ENCODE measurements at places on chromosomes 1 and 21.

DNA sequence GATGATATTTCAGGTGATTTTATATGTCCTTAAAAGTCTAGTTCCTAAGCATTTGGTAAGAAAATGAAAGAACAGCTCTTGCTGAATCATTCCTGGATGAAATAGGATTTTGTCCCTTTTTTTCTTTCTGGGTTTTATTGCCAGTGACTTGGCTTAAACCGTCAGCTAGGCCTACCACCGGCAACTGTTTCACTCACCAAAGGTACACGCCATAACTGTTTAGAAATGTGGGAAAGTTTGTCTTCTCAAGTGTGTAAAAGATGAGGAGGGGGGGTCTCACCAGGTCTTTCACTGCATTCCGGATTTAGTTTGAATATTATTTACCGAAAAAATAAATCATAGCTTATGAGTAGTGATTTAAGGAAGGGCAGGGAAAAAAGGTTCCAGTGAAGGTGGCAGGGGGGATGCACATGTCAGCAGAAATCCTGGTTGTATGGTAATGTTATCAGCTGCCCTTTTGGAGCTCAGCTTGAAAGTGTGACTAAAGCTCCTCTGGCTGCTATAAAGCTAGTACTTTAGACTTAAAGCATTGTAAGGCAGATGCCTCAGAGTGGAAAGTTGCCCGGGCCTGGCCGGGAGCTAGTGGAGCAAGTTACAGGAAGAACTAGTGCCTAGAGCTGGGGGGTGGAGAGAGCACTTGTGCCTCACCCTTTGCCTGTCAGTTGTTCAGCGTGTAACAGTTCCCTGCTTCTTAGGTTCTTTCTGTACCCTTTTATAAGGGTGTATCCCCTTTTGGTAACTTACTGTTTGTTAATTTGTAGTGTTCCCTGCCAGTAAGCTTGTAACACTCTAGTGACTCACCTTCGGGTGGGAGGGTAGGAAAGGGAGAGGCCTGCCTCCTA lies 3.1 kb downstream of the ATP1A1 start:
- peak; percentile 85 for DNase-seq

GRCh38 chr21:42931560-42932235 lies 6.3 kb upstream of the ERVH48-1 start:
- no peak for DNase-seq

DNA sequence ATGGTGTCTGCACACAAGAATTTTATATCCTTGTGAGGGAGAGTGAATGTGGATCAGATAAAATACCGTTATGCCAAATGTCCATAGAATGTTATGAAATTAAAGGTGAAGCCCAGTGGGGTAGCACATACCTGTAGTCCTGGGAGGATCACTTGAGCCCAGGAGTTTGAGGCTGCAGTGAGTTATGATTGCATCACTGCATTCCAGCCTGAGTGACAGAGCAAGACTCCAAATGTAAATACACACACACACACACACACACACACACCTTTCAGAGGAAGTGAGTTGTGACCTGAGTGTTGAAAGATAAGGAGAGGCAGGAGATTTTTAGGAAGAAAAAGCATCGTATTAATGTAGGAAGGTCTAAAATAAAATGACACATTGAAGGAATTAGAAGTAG lies 28.1 kb upstream of the ZYG11A start:
- DNase-seq: no peak

DNA sequence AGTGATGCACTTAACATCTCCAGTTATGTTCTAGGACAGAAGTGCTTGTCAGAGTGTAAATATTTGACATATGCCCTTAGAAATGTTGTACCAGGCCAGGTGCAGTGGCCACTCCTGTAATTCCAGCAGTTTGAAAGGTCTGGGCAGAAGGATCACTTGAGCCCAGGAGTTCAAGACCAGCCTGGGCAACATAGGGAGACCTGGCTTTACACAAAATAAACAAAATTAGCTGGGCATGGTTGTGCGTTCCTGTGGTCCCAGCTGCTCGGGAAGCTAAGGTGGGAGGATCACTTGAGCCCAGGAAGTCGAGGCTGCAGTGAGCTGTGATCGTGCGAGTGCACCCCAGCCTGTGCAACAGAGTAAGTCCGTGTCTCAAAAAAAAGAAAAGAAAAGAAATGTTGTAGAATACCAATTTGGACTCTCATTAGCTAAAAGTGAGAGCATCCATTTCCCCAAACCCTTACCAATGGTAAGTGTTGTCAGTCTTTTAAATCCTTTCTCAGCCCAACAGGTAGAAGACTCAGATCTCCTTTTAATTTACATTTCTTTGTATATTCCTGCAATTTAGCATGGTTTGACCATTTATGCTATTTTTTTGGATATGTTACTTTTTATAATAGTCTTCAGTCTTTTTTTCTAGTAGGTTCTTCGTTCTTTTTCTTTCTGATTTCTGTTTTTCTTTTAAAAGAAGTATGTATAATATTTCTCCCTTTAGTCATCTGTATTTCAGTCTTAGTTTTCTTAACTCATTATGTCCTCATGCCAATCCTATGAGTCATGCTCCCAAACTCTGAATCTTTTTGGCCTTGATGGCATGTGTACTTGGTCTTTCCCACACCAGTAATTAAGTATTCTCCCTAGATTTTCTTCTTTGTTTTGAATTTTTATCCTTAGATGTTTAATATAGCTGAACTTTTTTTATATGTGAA lies 74.4 kb downstream of the CAMTA1 start:
- peak; percentile 95 for DNase-seq

GRCh38 chr1:246949956-246950355 lies 18.2 kb upstream of the AHCTF1 start:
- DNase-seq: no peak

- no peak for DNase-seq
These were observed 37.1 kb upstream of the SERPINC1 start for GRCh38 chr1:173954179-173954578.

GRCh38 chr1:241622669-241623068 lies 17.5 kb downstream of the CHML start:
- no peak for DNase-seq

GRCh38 chr1:98323388-98323787 lies 338.1 kb upstream of the SNX7 start:
- peak; percentile 76 for DNase-seq

GRCh38 chr1:178096421-178096820 lies 2.5 kb downstream of the RASAL2 start:
- DNase-seq: no peak

DNA sequence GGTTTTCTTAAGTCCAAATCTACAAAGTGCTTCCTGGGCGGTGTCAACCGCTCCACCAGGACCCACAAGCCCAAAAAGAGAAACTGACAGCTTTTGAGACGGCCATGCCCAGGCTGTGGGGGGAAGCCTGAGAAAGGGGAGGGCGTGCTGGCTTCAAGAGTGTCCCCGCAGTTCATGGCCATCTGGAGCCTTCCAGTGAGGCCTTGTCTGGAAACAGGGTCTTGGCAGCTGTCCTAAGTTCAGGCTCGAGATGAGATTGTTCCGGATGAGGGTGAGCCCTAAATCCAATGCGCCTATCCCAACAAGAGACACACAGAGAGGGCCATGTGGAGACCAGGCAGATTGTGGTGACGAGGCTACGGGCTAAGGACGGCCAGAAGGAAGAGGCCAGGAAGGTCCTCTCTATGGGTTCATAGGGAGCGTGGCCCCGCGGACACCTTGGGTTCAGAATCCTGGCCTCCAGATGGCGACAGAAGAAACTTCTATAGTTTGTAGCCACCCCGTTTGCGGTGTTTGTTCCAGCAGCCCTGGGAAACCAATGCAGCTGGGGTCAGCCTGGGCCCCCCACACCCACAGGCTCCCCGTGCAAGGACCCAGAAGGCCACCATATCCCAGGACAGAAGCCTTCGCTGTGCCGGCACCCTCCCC lies 70.2 kb downstream of the ARHGEF16 start:
- no peak for DNase-seq

- no peak for DNase-seq
These were observed 33.4 kb downstream of the ADAMTS5 start for GRCh38 chr21:26933448-26933847.

DNA sequence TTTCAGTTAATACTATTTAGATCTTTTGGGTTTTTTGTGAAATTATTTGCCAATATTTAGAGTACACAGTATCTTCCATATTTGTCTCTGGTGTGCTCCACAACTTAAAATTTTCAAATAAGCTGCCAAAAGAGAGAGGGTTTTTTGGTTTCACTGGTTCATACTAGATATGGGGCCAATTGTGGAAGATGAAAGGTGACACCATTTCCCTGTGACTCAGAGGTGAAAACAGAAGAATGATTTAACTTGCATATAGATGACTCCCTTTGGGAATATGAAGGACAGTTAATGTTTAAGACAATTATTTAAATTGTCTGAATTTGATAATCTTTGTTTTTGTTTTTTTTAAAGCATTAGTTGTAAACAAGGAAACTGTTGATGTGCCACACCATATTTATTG lies 37.5 kb downstream of the IVNS1ABP start:
- DNase-seq: no peak

DNA sequence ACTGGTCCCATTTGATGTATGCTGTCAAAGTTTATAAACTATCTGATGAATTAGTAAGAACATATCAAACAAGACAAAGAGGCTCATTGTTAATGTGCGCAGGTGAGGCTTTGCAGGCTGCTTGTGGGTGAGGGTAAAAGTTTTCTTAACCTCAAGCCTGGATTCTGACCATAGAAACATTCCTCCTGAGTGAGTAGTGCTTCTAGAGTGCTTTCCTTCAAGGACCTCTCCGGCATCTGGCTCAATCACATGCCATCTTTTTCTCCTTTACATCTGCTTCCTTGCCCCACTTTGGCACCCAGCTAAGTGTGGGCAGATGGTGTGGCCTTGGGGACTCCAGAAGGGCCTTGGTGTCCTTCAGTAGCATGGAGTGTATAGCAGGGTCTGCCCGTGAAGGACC lies 104.0 kb downstream of the ROR1 start:
- no peak for DNase-seq

DNA sequence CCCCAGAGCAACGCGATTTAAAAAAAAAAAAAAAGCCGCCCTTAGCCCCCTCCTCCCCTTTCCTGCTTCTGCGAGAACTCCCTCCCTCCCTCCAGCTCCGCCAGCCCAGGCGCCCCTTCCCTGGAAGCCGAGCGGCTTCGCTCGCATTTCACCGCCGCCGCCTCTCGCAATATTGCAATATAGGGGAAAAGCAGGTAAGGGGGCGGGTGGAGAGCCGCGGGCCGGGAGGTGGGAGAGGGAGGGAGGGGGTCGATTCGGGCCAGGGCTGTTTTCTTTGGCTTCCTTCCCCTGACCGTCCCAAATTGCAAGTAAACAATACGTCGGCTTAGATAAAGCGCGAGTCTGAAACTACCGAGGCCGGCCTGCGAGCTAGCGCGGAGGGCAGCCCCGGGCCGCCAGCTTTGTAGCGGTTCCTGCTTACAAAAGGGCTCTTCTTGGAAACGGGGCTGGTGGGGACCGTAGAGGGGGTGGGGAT lies 408 bp downstream of the LMO4 start:
- DNase-seq: peak; percentile 66

- no peak for DNase-seq
These were observed 624 bp downstream of the RIPK4 start for GRCh38 chr21:41765973-41766882.

DNA sequence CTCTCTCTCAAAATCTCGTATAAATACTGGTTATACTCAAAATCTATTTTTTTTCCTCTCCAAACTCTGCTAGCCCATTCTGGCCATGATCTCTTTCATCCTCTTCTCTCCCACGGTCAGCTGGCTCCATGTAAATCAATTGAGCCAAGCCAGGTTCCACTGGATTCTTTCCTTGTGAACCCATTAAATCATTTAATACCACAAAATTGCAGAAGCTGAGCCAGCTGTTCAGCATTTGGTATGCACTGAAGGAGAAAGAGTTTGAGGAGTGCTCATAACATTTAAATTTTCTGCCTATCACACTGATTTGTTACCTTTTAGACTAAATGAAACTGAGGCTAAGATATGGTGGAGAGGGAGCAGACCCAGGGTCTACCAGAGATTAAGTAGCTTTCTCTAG lies 29.1 kb upstream of the TADA1 start:
- no peak for DNase-seq

DNA sequence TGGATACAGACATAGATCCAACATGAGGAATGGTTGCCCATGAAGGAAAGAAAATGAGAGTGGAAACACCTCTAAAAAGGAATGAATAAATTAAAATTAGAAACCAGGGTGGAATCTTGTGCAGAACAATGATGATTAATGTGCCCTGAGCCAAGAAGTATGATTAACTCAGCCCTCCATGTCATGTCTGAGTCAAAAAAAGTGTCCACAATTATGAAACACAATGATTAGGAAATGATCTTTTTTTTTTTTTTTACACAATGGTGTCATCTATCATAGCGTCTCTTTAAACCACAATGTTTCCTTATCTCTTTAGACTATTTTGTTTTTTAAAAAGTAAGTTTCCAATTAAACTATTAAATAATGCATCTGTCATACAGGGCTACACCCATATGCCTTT lies 78.9 kb upstream of the RAB4A start:
- DNase-seq: no peak

DNA sequence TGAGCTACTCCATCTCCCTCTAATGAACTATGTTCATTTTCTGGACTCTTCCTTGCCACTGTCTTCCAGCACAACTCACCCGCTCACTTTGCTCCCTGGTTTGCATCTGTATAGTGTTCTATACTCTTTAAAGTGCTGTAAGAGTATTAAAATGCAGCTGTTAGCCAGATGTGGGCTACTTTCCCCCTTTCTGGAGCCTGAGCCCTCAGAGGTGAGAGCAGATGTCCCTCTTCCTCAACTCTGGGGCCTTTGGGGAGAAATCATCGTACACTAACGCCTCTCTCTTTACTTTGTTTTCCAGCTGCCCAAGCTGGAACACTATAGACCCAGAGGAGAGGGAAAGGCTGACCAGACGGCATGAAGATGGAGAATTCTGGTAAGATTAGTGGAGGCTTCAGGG lies 39.4 kb downstream of the CAPN2 start:
- DNase-seq: no peak

DNA sequence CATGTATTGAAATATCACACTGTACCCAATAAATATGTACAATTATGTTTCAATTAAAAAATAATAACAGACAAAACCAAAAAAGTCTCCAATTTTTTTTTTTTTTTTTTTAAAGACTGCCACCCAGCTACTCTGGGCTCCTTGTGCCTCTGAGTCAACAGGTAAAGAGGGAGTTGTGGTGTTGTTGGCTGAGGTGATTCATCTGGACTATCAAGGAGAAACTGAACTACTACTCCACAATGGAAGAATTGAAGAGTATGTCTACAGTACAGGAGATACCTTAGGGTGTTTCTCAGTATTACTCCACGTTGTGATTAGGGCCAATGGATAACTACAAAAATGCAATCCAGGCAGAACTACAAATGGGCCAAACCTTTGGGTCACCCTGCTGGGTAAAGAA lies 67.9 kb downstream of the SCMH1 start:
- DNase-seq: no peak

GRCh38 chr1:57467830-57468229 lies 44.0 kb upstream of the DAB1 start:
- DNase-seq: no peak

All from endothelial cell of umbilical vein (primary cell).